ENCODE measurements at places on chromosomes 7 and 10.

DNA sequence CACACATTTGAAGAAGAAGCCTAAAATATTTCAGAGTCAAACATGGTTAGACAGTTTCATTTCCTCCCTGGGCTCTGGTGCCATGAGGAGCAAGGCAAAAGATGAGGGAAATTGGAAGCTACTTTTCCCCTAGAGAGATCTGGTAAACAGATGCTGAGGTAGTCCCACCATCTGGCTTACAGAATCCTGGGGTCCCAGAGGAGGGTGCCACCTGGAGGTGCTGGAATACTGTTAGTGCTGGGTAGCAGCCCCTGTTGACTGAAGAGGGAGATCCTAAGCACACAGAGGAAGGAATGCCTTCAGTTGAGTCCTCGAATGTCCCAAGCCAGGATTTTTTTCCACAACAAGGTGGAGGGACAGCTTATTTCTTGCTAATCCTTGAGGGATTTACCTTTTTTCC lies 160.1 kb downstream of the FZD1 start:
- no peak for DNase-seq

- DNase-seq, result no peak
Observed at GRCh38 chr10:113168584-113168983, 218.5 kb downstream of the TCF7L2 start.

- no peak for DNase-seq
Observed at GRCh38 chr7:297611-298374, 7.8 kb downstream of the FOXL3 start.

DNA sequence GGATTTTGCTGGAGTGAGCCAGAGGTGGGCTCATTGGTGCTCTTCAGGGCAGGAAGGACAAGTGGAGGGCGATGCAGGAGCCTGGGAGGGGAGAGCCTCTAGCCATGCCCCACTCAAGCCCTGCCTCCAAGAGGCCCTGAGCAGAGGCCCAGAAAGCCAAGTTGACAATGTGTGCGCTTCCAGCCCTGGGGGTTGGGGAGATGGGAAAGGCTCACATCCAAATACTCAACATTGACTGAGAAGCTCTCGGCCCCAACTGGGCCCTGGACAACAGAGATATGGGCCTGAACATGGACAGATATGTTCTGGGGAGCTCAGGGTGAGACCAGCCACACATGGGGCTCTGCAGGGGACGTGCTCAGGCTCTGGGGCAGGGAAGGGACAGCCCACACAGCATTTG lies 39.0 kb downstream of the FRMPD2 start:
- DNase-seq, result no peak

DNA sequence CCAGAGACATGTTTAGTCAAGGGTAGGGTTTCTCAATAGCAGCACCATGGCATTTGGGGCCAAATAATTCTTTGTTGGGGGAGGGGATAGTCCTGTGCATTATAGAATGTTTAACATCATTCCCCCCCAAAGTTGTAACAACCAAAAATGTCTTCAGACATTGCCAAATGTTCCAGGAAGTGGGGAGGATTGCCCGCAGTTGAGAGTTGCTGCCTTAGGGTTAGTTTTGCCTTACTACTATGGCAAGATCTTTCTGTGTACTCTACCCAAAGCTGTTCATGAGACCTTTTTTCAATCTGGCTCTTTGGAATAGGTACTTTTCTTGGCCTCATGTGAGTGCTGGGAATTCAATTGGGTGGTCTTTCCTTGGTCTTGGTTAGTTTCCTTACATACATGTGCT lies 34.1 kb downstream of the SAMD8 start:
- DNase-seq, result no peak
